ENCODE measurements at places on chromosomes 6 and 20. TPM values are rescaled to one million over a fixed set of nuclear protein-coding genes. Genes with fewer than 3 reads are reported as not detected.

CTCFL gene
- polyA plus RNA-seq: 0.03 TPM

TSBP1 gene
- polyA plus RNA-seq: not detected

BMP7 gene
- 3.4 TPM for polyA plus RNA-seq

GOPC gene
- polyA plus RNA-seq: 11.4 TPM

YWHAB gene
- 157 TPM for polyA plus RNA-seq

IPCEF1 gene
- 2.1 TPM for polyA plus RNA-seq

KIF25 gene
- polyA plus RNA-seq: not detected

MTFR2 gene
- 1.6 TPM for polyA plus RNA-seq

LST1 gene
- polyA plus RNA-seq: 37.0 TPM

DNA sequence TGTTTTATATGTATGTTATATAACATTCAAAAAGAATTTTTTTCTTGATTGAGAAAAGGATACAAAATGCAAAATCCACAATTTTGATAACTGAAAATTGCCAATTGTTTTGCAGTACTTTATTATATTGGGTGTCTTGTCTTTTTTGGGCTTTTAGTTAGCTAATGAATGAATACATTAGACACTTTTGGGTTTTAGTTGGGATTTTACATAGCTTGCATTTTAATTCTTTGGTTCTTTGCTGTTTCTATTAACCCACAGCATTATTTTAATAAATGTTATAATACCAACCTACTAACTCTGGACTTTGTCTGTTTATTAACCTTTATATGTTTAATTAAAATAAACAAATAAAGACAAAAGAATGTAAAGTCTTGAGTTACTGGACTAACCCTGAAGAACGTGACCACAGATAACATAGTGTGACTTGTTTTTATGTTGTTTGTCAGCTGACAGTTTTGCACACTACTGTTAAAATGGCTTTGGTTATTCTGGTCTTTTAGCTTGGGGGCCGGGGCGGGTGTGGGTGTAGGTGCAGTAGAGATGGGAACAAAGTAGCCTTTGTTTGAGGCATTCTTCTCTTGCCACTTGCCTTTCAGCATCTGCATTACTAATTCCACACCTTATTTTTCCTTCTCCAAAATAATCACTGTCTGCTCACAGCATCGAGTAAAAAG lies 159.1 kb downstream of the QKI start:
- no peaks in the 10 kb centered on the region for H3K36me3 ChIP-seq
- H3K4me1 ChIP-seq: no peaks in the 10 kb centered on the region
- no peak overlapping the region for H3K4me3 ChIP-seq
- no peaks in the 10 kb centered on the region for H3K27me3 ChIP-seq
- H3K27ac ChIP-seq: no peak overlapping the region

DNA sequence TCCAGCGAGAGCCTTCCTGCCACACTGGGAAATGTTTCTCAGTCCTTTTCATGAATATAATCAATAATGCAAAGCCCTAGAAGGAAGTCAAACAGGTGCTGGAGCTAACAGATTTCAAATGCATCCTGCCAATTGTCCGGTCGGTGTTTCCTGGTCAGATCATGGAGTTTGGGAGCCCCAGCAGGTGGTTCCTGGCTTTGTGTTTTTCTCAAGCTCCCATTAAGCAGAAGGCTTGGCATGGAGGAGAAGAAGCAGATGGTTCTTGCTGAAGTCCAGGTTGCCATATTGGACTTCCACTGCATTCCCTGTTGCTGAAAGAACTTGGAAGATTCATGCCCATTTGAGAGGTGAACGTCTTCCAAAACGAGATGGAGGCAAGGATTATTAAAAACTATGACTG lies 68.6 kb downstream of the GFOD1 start:
- H3K4me1 ChIP-seq: peaks cover 3% of the 10 kb centered on the region
- no peaks in the 10 kb centered on the region for H3K36me3 ChIP-seq
- no peak overlapping the region for H3K27ac ChIP-seq
- H3K27me3 ChIP-seq: no peaks in the 10 kb centered on the region
- no peak for DNase-seq

DNA sequence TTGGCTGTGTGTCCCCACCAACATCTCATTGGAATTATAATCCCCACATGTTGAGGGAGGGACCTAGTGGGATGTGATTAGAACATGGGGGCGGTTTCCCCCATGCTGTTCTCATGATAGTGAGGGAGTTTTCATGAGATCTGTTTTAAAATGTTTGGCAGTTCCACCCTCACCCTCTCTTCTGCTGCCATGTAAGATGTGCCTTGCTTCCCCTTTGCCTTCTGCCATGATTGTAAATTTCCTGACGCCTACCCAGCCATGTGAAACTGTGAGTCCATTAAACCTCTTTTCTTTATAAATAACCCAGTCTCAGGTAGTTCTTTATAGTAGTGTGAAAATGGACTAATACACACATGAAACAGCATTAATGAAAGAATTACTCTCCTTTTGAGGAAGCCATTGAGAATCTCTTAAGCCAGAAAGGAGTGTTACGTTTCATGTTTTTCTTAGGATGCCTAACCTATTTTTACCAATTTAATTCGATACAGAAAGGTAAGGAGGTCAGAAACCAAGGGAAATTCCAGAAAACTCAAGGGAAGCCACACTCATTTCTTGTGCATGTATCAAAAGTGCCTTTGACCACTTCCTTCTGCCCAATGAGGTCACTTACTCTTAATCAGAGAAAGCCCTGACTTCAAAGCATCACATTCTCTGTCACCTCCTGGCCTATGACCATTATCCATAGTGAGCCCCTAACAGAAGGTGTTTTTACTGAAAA lies 24.7 kb upstream of the HINT3 start:
- H3K4me1 ChIP-seq: no peaks in the 10 kb centered on the region
- H3K27me3 ChIP-seq: no peaks in the 10 kb centered on the region
- DNase-seq: no peak
- no peak overlapping the region for H3K27ac ChIP-seq
- no peak overlapping the region for H3K4me3 ChIP-seq
- peaks cover 13% of the 10 kb centered on the region for H3K36me3 ChIP-seq

GRCh38 chr20:25418776-25419175 lies 11.3 kb downstream of the GINS1 start:
- peaks cover 11% of the 10 kb centered on the region for H3K36me3 ChIP-seq
- no peak for DNase-seq
- H3K4me1 ChIP-seq: no peaks in the 10 kb centered on the region
- H3K4me3 ChIP-seq: no peak overlapping the region
- H3K27ac ChIP-seq: no peak overlapping the region

GRCh38 chr20:1310071-1310470 lies 18.9 kb downstream of the SDCBP2 start:
- H3K36me3 ChIP-seq: peaks cover 58% of the 10 kb centered on the region
- DNase-seq: no peak
- no peak overlapping the region for H3K4me3 ChIP-seq
- H3K4me1 ChIP-seq: no peaks in the 10 kb centered on the region

GRCh38 chr6:169075211-169075914 lies 178.3 kb downstream of the THBS2 start:
- no peak for DNase-seq
- no peaks in the 10 kb centered on the region for H3K36me3 ChIP-seq
- H3K27me3 ChIP-seq: no peaks in the 10 kb centered on the region
- no peaks in the 10 kb centered on the region for H3K4me1 ChIP-seq
- peak overlapping the region; percentile 71 for H3K27ac ChIP-seq

DNA sequence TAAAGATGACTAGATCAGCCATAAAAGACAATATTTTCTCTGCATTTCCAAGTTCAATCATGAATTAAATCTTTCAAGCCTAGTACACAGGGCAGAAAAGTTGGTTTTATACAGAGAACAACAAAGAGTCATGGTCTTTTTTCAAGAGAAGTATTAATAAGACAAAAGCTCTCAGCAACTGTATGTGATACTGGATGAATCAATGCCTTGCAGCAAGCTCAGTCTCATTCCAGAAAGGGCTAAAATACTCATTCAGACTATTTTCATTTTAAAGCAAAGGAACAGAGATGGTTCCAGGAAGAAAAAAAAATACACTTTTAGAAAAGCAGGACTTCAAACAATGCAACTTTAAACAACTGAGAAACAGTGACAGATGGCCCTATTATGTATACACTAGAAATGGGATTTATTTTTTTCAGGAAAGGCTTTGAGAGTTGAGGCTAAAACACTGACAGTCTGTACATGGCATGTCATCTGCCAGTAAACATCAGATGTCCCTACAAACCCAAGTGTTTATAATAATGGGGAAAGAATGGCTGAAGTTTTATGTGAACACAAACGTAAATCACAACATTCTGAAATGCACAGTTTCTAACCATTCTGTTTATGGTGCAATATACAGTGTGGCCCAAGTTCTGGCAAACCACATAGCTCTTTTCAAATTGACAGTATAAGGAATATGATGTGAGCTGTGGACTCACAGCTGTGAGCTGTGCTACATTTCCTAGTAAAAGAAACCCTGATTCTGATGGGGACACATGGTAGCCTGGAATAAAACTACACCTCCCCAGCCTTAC lies 114.3 kb upstream of the DST start:
- H3K4me1 ChIP-seq: no peaks in the 10 kb centered on the region
- H3K36me3 ChIP-seq: no peaks in the 10 kb centered on the region
- no peak overlapping the region for H3K4me3 ChIP-seq
- no peak overlapping the region for H3K27ac ChIP-seq
- DNase-seq: peak; percentile 18

- H3K4me1 ChIP-seq: peaks cover 5% of the 10 kb centered on the region
- no peaks in the 10 kb centered on the region for H3K27me3 ChIP-seq
- no peak overlapping the region for H3K27ac ChIP-seq
- peak; percentile 20 for DNase-seq
Observed at GRCh38 chr6:161228921-161229591, 44.8 kb downstream of the AGPAT4 start.

DNA sequence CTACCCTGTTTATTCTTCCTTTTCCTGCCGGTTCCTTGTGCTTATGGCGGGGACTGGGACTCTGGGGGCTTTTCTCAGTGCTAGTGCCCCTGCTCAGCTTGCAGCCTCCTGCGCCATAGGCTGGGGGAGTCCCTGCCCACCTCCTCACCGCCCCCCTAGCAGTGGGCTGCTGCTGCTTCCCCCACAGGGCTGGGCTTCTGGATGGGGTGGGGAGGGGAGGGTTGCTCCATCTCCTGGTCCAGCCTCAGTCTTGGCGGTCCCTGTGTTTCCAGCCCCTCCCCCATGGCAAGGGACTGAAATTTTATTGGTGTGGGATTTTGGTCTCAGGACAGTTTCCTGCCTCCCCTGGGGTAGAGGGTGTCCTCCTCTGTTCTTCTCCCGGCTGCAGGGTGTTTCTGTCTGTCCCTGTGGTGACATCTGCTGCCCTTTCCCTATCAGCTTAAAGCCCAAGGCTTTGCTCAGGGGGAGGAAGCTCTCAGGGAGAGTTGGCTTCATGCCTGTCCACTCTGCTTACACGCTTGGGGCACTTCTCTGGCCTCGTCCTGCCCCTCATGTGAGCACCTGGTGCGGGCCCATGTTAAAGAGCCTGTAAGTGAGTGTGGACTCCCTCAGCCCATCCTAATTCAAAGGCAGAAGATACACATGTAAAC lies 100.6 kb downstream of the HIVEP1 start:
- peaks cover 11% of the 10 kb centered on the region for H3K36me3 ChIP-seq
- H3K4me1 ChIP-seq: no peaks in the 10 kb centered on the region
- no peak overlapping the region for H3K4me3 ChIP-seq
- no peak overlapping the region for H3K27ac ChIP-seq
- DNase-seq: no peak

GRCh38 chr6:160513836-160514235 lies 150.2 kb downstream of the LPA start:
- H3K4me3 ChIP-seq: no peak overlapping the region
- H3K36me3 ChIP-seq: no peaks in the 10 kb centered on the region
- H3K27ac ChIP-seq: no peak overlapping the region
- H3K4me1 ChIP-seq: no peaks in the 10 kb centered on the region
- no peaks in the 10 kb centered on the region for H3K27me3 ChIP-seq
- no peak for DNase-seq

- no peaks in the 10 kb centered on the region for H3K36me3 ChIP-seq
- no peak overlapping the region for H3K4me3 ChIP-seq
- no peaks in the 10 kb centered on the region for H3K27me3 ChIP-seq
- DNase-seq: no peak
- H3K4me1 ChIP-seq: peaks cover 5% of the 10 kb centered on the region
Observed at GRCh38 chr6:32890831-32891230, 36.8 kb downstream of the PSMB9 start.

GRCh38 chr6:156406099-156406498 lies 371.1 kb upstream of the ARID1B start:
- no peaks in the 10 kb centered on the region for H3K4me1 ChIP-seq
- H3K4me3 ChIP-seq: no peak overlapping the region
- H3K27me3 ChIP-seq: no peaks in the 10 kb centered on the region
- H3K36me3 ChIP-seq: no peaks in the 10 kb centered on the region
- DNase-seq: no peak
- no peak overlapping the region for H3K27ac ChIP-seq

GRCh38 chr20:15185322-15185721 lies 847.9 kb upstream of the FLRT3 start:
- no peaks in the 10 kb centered on the region for H3K4me1 ChIP-seq
- DNase-seq: no peak
- H3K27me3 ChIP-seq: no peaks in the 10 kb centered on the region
- H3K4me3 ChIP-seq: no peak overlapping the region
- H3K36me3 ChIP-seq: no peaks in the 10 kb centered on the region
- H3K27ac ChIP-seq: no peak overlapping the region

DNA sequence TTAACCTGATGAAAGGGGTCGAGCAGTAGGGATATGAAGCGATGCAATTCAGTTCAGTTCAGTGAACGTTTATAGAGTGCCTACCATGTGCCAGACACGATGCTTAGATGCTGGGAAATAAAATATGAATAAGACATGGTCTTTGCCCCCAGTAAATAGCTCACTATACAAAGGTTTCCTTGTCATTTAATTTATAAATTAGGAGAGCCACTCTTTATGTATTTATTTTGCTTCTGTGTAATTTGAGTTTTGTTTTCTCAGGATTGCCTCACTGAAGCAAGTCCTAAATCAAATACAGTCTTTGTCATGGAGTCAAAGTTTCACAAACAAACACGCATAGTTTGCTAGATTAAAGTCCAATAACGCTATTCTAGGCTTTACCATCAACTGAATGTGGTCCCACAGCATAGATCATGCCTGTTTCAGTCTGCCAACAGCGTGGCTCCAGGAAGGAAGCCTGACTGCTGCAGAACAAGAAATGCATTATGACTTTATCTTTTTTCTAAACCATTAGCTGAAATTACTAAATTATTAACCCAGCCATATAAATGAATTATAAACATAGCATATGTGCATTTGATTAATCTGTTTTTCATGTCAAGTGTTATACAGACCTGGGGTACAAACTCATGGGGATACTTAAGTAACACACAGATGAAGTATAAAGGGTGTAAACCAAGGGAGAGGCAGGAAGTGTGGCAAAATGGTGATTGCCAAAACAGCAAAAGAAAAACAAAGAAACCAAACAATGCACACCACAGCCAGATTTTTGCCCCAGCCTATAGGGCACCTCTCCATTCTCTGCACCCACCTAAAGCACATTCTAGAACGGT lies 29.8 kb upstream of the CCN2 start:
- peak overlapping the region; percentile 35 for H3K27ac ChIP-seq
- H3K36me3 ChIP-seq: no peaks in the 10 kb centered on the region
- no peaks in the 10 kb centered on the region for H3K27me3 ChIP-seq

- H3K27me3 ChIP-seq: no peaks in the 10 kb centered on the region
- H3K4me1 ChIP-seq: no peaks in the 10 kb centered on the region
- no peak for DNase-seq
- H3K36me3 ChIP-seq: no peaks in the 10 kb centered on the region
Observed at GRCh38 chr20:1526310-1526709, 31.2 kb downstream of the SIRPD start.
